ENCODE measurements at places on chromosomes 13 and 19. TPM values are rescaled to one million over a fixed set of nuclear protein-coding genes. Genes with fewer than 3 reads are reported as not detected.

DNA sequence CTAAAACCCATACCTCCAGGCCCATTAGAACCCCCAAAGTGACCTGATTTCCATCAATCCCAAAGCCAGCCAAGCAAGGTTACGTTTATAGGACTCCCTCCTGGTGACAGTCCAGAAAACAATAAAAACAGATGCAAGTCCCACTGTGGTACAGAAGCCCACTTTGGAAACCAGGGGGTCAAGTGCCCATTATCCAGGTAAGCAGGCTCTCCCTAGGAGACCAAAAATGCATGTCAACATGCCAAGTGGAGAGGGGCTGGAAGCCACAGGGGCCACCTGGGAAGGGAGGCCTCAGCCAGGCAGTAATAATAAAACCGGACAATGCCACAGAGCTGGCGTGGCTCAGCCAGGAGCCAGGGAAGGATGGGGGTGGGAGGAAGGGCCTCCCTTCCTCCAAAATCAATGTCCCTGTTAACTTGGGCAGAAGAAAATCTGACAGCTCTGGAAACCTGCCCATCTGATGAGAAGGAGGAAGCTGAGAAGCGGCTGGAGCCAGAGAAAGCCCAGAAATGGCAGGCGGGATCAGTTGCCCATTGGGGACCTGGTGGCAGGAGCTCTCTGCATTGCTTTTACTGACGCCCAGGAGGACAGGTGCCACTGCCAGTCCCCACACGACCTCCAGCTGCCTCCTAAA is 160.4 kb downstream of the ZIC5 start:
- DNase-seq: no peak

GRCh38 chr19:39759457-39760184 is 19.0 kb upstream of the LEUTX start:
- no peak for DNase-seq

CYP4F2 gene
- not detected for polyA plus RNA-seq

DNA sequence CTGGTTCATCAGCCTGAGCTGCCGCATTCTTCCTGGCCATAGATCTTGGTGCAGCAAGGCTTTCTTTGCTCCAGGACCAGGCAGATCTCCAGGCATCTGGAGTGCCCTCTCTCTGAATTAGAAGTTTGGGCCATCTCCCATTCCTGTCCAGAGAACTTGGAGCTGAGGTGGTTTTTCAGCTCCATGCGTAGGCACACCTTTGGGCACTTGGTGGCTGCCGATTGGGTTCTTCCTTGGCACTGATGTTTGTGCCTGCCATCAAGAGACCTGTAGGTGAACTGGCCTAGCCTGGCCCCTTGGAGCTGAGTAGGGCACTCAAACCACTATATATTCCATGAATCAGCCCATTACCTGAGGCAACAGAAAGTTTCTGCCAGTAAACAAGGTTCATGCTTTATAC is 206.0 kb upstream of the PCDH17 start:
- DNase-seq: no peak

DNA sequence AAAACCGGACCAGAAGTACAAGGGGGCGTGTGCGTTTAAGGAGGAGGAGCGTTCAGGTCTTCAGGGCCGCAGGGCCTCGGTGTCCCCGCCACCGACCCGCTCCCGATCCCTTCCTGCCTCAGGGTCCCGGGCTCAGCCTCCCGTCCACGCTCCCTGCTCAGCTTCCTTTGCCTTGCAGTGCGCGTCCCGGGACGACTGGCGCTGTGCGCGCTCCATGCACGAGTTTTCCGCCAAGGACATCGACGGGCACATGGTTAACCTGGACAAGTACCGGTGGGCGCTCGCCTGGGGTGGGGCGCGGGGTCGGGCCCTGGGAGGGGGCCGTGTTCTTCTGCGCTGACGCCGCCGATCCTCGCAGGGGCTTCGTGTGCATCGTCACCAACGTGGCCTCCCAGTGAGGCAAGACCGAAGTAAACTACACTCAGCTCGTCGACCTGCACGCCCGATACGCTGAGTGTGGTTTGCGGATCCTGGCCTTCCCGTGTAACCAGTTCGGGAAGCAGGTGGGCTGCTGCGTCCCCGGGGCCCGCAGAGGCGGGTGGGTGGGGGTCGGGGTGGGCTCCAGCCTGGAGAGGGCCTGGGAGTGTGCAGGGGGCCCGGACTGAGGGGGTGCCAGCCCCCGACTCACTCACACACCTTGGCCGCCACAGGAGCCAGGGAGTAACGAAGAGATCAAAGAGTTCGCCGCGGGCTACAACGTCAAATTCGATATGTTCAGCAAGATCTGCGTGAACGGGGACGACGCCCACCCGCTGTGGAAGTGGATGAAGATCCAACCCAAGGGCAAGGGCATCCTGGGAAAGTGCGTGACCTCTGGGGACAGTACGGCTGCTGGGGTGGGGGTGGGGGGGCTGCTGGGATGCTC is 1.4 kb downstream of the GPX4 start:
- peak; percentile 75 for DNase-seq

- DNase-seq: peak; percentile 97
Measured at GRCh38 chr19:42184401-42184861, 33.0 kb downstream of the DEDD2 start.

DNA sequence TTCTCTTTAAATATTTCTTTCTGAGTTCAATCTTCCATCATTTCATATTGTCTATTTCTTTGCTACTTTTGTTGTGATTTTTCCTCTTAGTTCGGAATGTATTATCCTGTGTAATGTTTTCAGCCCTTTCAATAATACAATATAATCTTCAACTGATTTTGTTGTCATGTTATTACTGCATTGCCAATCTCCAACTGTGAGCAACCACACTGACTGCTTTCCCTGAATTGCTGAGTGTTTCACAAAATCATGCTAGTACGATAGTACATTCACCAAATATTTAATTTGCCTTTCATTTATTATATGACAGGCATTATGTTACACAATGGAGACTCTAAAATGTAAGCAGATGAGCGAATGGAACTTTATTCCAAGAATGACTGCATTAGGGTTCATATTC is 744.3 kb upstream of the ATXN8OS start:
- no peak for DNase-seq

DNA sequence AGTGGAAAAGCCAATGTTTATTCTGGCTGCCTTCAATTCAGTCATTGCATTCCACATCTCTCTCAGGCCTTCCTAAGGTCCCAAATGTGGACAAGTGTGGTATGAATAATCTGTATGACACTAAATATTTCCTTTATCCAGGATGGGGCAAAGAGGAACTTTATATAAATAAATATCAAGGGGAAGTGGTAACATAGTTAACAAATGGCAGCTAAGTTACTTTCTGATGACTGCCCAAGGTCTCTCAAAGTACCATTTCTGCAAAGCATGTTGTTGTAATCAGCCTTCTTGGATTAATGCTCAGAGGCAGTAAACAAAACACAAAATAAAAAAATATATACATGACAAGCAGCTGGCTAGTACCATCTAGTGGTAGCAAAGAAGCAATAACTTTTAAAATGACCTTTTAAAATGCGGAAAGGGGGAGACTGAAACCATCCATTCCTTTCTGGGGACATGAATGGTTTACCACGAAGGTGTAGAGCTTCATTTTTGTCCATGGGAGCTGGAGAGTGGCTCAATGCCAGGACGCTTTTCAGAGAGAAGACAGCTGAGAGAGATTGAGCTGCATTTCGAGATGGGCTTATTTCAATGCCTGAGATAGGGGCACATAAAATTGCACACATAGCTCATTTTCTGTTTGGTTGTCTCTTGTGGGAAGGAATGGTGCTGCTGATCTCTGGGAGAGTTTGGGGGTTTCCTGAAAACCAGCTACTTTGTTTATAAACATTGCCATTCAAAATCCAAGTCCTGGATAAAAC is 259.2 kb downstream of the RFC3 start:
- peak; percentile 55 for DNase-seq

GRCh38 chr13:45142440-45143345 is 22.4 kb downstream of the GTF2F2 start:
- DNase-seq: no peak

DNA sequence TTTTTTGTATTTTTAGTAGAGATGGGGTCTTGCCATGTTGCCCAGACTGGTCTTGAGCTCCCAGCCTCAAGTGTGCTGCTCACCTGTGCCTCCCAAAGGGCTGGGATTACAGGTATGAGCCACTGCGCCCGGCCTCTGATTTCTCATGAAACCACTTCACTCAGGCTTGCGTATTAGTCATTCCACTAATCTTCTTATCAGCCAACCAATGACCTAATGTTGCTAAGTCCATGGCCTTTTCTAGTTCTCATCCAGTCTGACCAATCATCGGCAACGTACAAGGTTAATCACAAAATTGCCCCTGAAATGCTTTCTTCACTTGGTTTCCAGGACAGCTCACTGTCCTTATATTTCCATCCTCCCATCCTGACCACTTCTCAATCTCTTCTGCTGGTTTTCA is 605.3 kb upstream of the SLC10A2 start:
- DNase-seq: no peak

DNA sequence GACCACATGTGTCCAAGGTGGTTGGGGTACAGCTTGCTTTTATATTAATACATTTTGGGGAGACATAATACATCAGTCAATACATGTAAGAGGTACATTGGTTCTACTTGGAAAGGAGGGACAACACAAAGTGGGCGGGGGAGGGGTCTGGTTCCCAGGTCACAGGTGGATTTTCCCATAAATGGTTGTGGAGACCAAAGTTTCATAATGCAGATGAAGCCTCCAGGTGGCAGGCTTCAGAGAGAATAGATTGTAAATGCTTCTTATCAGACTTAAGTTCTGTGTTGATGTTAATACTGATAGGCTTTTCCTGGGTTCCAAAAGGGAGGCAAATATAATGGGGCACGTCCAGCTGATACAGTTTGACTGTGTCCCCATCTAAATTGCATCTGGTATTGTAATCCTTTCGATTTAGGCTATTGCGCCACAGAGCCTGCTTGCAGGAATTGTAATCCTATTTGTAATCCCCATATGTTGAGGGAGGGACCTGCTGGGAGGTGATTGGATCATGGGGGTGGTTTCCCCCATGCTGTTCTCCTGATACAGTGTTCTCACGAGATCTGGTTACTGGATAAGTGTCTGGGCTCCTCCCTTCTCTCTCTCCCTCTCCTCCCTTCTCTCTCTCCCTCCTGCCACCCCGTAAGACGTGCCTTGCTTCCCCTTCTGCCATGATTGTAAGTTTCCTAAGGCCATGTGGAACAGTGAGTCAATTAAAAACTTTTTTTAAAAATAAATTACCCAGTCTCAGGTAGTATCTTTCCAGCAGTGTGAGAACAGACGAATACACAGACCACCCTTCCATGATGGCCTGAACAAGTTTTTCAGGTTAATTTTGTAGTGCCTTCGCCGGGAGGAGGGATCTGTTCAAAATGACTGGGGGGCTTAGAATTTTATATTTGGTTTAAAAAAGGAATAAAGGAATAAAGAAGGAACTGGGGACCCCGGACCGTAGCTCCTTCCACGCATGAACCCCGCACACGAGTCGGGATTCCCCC is 44.9 kb downstream of the ZNF823 start:
- peak; percentile 85 for DNase-seq

- DNase-seq: no peak
Measured at GRCh38 chr19:4386041-4386782, 14.1 kb downstream of the SH3GL1 start.

DNA sequence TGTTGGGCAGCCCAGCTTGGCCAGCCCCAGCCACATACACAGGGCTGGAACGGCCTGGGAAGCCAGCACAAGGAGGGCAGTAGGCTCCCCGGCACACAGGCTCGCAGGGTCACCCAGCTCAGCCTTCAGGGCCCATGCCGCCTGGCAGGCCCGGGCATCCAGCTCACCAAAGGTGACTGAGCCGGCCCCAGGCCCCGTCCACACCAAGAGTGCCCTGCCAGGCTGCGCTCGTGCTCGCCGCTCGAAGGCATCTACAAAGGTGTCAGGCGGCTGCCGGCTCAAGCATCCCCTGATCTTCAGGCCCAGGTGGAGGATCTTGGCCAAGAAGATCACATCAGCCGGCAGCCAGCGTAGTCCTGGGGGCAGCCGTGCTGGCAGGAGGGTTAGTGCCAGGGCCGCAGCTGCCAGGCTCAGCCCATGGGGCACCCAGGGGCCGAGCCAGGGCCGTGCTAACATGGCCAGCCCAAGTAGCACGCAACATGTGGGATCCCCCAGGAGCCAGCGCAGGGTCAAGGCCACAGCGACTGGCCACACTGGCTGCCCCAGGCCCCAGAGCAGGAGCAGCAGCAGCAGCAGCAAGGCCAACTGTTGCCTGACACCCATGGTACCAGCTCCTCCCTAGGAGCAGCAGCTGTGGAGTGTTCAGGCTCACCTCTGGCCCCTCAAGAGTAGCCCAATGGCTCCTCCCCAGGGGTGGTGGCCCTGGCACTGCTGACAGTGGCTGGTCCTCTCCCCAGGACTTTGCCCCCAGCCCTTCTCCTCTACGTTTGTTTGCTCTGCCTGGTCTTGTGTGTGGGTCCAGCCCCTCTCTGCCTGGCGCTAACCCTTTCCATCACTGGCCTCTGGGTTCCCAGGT is at the start of gene SLC27A5:
TSS of gene SLC27A5 (minus strand) at position 640 of the 856 bp plus-strand sequence. CDS start at position 603, 37 bp downstream.
- DNase-seq: no peak

GRCh38 chr13:100394005-100394695 is 194.4 kb downstream of the GGACT start:
- no peak for DNase-seq

CAMSAP3 gene
- 10.2 TPM for polyA plus RNA-seq

CPAMD8 gene
- polyA plus RNA-seq: 4.6 TPM

RDH8 gene
- not detected for polyA plus RNA-seq

CERS1 gene
- 15.9 TPM for polyA plus RNA-seq

Measured in GM23338 (cell line).